ENCODE measurements at places on chromosomes 2 and 18. TPM values are rescaled to one million over a fixed set of nuclear protein-coding genes. Genes with fewer than 3 reads are reported as not detected.

DNA sequence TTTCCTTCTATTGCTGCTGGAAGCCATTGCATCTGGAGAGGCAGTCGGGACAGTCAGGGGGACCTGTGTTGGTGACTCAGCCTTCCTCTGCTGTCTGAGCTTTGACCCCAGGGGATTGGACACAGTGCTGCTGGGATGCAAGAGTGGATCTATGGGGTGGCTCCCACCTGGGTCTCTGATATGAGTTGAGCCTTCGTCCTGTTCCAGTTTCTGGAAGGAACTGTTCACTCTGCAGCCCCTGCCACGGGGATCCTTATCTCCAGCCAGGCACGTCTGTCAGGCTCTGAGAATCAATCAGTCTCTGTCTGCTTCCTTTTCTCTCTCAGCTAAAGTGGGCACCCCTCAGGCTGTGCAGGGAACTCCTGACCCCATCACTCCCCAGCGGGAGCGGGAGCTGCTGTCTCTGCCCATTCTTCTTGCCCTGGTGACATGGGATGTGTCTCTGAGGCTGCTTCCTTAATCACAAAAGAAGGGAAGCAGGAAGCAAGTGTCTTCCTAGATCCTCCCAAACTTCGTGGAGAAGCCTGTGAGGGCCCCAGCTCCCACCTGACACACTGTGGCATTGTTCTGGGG is 51.7 kb downstream of the ARHGAP28 start:
- H3K27ac ChIP-seq, result no peak overlapping the region
- no peak overlapping the region for H3K4me3 ChIP-seq
- H3K4me1 ChIP-seq, result no peaks in the 10 kb centered on the region
- no peaks in the 10 kb centered on the region for H3K27me3 ChIP-seq

The IFIH1 gene
- total RNA-seq, result 16.1 TPM

- H3K36me3 ChIP-seq, result no peaks in the 10 kb centered on the region
- no peaks in the 10 kb centered on the region for H3K4me1 ChIP-seq
- H3K27ac ChIP-seq, result no peak overlapping the region
- no peak overlapping the region for H3K4me3 ChIP-seq
- no peaks in the 10 kb centered on the region for H3K27me3 ChIP-seq
Measured at GRCh38 chr2:71101656-71102055, 28.4 kb downstream of the MCEE start.

The GULP1 gene
- total RNA-seq, result 10.4 TPM

- H3K36me3 ChIP-seq, result no peaks in the 10 kb centered on the region
- H3K27me3 ChIP-seq, result no peaks in the 10 kb centered on the region
- no peaks in the 10 kb centered on the region for H3K4me1 ChIP-seq
- H3K27ac ChIP-seq, result no peak overlapping the region
- H3K4me3 ChIP-seq, result no peak overlapping the region
Measured at GRCh38 chr2:44545005-44545404, 183.3 kb downstream of the CAMKMT start.

The SERPINB4 gene
- not detected for total RNA-seq

- no peak for DNase-seq
- no peaks in the 10 kb centered on the region for H3K36me3 ChIP-seq
- no peak overlapping the region for H3K27ac ChIP-seq
- H3K27me3 ChIP-seq, result no peaks in the 10 kb centered on the region
- H3K4me1 ChIP-seq, result no peaks in the 10 kb centered on the region
Measured at GRCh38 chr2:20781656-20782265, 41.1 kb downstream of the LDAH start.

The PXDN gene
- 20.0 TPM for total RNA-seq

The TMEM169 gene
- 0.21 TPM for total RNA-seq

GRCh38 chr18:48775372-48776155 is 175.2 kb downstream of the SMAD7 start:
- no peaks in the 10 kb centered on the region for H3K4me1 ChIP-seq
- no peak overlapping the region for H3K4me3 ChIP-seq
- H3K36me3 ChIP-seq, result no peaks in the 10 kb centered on the region

DNA sequence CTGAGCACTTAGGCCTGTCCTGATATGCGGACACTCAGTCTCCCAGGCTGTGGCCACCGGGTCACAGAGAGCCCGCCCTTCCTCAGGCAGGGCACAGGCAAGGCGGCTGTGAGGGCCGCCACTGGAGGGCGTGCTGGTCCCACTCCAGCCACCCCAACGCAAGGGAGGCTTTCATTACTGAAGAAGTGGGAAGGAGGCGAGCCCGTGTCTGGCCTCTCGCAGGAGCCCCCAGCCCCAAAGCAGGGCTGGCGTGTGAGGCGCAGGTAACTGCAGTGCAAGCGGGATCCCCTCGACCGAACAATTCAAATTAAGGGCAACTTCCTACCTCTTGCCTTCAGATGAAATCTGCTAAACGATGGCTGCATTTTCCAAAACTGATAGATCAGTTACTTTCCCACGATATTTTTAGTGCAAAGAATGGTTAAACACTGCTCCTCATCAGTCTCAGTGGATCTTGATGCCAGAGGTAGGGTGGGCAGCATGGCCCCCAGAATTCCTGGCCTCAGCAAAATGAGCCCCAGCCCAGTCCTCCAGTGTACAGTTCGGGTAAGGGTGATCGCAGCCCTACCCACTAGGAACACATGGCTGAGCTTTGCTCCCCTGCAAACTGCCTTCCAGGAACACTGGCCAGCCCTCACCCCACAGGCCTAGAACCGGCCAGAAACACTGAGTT is 97.2 kb downstream of the SEPTIN10 start:
- no peak overlapping the region for H3K27ac ChIP-seq
- no peaks in the 10 kb centered on the region for H3K27me3 ChIP-seq

- no peak for DNase-seq
- H3K27me3 ChIP-seq, result no peaks in the 10 kb centered on the region
- no peaks in the 10 kb centered on the region for H3K4me1 ChIP-seq
- no peak overlapping the region for H3K27ac ChIP-seq
- no peak overlapping the region for H3K4me3 ChIP-seq
- H3K36me3 ChIP-seq, result no peaks in the 10 kb centered on the region
Measured at GRCh38 chr2:77104554-77104953, 417.6 kb downstream of the LRRTM4 start.

The SIX3 gene
- not detected for total RNA-seq

DNA sequence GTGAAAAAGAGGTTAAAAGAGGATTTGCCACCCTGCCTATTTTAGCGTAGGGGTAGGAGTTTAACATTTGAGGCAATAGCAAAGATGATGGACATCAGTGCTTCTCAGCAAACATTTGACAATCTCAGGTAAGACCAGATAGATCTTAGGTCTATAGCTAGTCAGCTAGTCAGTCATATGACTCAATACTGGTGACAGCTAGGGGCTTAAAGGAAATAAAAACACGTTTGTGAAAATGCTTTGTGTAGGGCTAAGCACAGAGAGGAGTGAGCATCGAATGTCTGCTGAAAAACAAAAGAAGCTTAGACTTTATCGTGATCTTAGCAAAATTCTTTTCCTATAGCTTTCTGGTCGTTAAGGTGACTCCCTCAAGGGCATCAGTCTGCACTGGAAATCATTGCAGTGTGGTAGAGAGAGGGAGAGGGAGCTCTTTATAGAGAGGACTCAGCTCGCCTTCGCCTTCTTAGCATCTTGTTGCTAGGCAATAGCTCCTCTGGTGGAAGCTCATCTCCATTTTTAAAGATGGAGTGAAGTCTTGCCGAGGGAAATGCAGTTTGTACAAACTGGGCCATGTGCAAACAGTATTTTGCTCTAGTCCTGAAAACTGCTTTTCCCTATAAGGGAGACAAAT is 62.8 kb upstream of the SLC38A11 start:
- no peak overlapping the region for H3K4me3 ChIP-seq
- no peak overlapping the region for H3K27ac ChIP-seq
- H3K36me3 ChIP-seq, result no peaks in the 10 kb centered on the region
- no peaks in the 10 kb centered on the region for H3K27me3 ChIP-seq

GRCh38 chr2:232368311-232368731 is 10.2 kb upstream of the ALPP start:
- H3K4me1 ChIP-seq, result no peaks in the 10 kb centered on the region
- no peak for DNase-seq
- H3K36me3 ChIP-seq, result no peaks in the 10 kb centered on the region
- H3K4me3 ChIP-seq, result no peak overlapping the region

GRCh38 chr2:109525836-109526235 is 87.9 kb downstream of the SEPTIN10 start:
- DNase-seq, result no peak
- no peak overlapping the region for H3K4me3 ChIP-seq
- no peaks in the 10 kb centered on the region for H3K27me3 ChIP-seq

DNA sequence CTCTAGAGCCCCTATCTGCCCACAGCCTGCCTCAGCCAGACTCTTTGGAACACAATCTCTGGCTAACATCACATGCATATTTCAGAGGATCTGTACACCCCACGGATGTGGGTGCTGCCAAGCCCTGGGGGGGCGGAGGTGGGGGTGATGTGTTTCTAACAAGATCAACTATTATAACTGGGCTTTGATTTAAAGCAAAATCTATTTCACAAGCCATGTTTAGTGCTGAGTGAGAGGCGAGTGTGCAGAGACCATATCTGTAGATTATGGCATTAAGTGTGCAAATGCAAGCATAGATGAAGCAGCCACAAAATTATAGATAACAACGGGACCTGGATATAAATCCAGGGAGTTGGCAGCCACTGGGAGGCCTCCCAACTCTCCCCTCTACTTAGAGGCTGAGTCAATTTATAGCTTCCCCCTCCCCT is 135.8 kb upstream of the SMAD2 start:
- peaks cover 2% of the 10 kb centered on the region for H3K4me1 ChIP-seq
- H3K27ac ChIP-seq, result no peak overlapping the region
- no peaks in the 10 kb centered on the region for H3K27me3 ChIP-seq
- H3K36me3 ChIP-seq, result no peaks in the 10 kb centered on the region
- H3K4me3 ChIP-seq, result no peak overlapping the region

The FSIP2 gene
- 5.9 TPM for total RNA-seq

The RHBDD1 gene
- 29.9 TPM for total RNA-seq

The ACTG2 gene
- 25.4 TPM for total RNA-seq

- H3K27ac ChIP-seq, result no peak overlapping the region
- no peaks in the 10 kb centered on the region for H3K36me3 ChIP-seq
- H3K27me3 ChIP-seq, result no peaks in the 10 kb centered on the region
- H3K4me3 ChIP-seq, result no peak overlapping the region
- DNase-seq, result no peak
- H3K4me1 ChIP-seq, result no peaks in the 10 kb centered on the region
Measured at GRCh38 chr2:197339016-197339415, 28.4 kb upstream of the ANKRD44 start.

The FSHR gene
- not detected for total RNA-seq

GRCh38 chr2:9638532-9638931 is 7.7 kb upstream of the YWHAQ start:
- H3K4me1 ChIP-seq, result no peaks in the 10 kb centered on the region
- no peak overlapping the region for H3K27ac ChIP-seq
- no peaks in the 10 kb centered on the region for H3K27me3 ChIP-seq

GRCh38 chr18:80022613-80023012 is 11.6 kb upstream of the RBFA start:
- no peak for DNase-seq
- H3K36me3 ChIP-seq, result no peaks in the 10 kb centered on the region
- no peaks in the 10 kb centered on the region for H3K27me3 ChIP-seq
- H3K4me1 ChIP-seq, result no peaks in the 10 kb centered on the region

DNA sequence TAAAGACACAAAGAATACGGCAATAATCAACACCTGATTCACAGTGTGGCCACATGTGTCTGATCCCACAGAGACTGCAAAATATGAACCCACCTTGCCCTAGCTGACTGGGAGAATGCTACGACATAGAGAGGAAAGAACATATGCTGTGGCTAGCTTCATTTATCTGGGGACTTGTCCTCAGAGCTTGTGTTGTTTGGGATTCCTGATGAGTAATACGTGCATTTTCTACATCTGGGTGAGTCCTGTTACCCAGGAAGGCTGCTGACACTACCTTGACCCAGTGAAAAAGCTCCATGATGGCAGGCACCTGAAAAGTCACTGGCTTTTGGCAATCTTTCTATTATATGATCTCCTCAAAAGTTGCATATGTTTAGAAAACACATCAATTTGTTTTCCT is 427.7 kb upstream of the LYPD1 start:
- H3K36me3 ChIP-seq, result no peaks in the 10 kb centered on the region
- H3K4me3 ChIP-seq, result no peak overlapping the region
- no peak for DNase-seq

DNA sequence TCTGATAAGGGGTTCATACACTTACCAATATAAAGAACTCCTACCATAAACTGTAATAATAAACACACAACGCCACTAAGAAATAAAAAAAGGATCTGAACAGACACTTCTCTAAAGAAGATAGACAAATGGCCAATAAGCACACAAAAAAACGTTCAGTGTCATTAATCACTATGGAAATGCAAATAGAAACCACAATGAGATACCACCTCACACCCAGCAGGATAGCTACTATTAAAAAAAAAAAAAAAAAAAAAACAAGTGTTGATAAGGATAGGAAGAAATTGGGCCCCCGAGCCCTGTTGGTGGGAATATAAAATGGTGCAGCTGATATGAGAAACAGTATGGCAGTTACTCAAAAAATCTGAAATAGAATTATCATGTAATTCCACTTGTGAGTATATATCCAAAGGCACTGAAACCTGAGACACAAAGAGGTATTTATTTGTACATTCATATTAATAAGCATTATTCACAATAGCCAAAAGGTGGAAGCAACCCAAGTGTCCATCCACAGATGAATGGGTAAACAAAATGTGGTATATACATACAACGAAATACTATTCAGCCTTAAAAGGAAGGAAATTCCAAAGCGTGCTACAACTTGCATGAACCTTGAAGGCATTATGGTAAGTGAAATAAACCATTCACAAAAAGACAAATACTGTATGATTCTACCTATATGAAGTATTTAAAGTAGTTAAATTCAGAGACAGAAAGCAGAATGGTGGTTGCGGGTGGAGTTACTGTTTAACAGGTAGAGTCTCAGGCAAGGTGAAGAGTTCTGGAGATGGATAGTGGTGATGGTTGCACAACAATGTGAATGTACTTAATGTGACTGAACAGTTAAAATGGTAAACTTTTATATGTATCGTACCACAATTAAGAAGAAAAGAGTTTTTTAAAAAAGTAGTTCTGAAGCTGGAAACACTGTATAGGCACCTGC is 17.9 kb downstream of the REV1 start:
- no peaks in the 10 kb centered on the region for H3K27me3 ChIP-seq
- DNase-seq, result no peak
- no peak overlapping the region for H3K27ac ChIP-seq
- H3K4me1 ChIP-seq, result peaks cover 9% of the 10 kb centered on the region
- H3K36me3 ChIP-seq, result no peaks in the 10 kb centered on the region

GRCh38 chr2:207163053-207163755 is 2.5 kb downstream of the KLF7 start:
- DNase-seq, result no peak
- H3K36me3 ChIP-seq, result no peaks in the 10 kb centered on the region
- H3K4me3 ChIP-seq, result peak overlapping the region; percentile 62
- peak overlapping the region; percentile 83 for H3K27ac ChIP-seq

GRCh38 chr18:12397793-12398192 is 9.9 kb upstream of the PRELID3A start:
- no peaks in the 10 kb centered on the region for H3K27me3 ChIP-seq
- no peak overlapping the region for H3K4me3 ChIP-seq
- DNase-seq, result no peak
- no peak overlapping the region for H3K27ac ChIP-seq
- H3K36me3 ChIP-seq, result no peaks in the 10 kb centered on the region

GRCh38 chr2:69936906-69937305 is 22.0 kb downstream of the MXD1 start:
- no peak for DNase-seq
- no peak overlapping the region for H3K27ac ChIP-seq
- no peaks in the 10 kb centered on the region for H3K27me3 ChIP-seq
- no peak overlapping the region for H3K4me3 ChIP-seq
